ENCODE measurements at places on chromosomes 5 and 9.

DNA sequence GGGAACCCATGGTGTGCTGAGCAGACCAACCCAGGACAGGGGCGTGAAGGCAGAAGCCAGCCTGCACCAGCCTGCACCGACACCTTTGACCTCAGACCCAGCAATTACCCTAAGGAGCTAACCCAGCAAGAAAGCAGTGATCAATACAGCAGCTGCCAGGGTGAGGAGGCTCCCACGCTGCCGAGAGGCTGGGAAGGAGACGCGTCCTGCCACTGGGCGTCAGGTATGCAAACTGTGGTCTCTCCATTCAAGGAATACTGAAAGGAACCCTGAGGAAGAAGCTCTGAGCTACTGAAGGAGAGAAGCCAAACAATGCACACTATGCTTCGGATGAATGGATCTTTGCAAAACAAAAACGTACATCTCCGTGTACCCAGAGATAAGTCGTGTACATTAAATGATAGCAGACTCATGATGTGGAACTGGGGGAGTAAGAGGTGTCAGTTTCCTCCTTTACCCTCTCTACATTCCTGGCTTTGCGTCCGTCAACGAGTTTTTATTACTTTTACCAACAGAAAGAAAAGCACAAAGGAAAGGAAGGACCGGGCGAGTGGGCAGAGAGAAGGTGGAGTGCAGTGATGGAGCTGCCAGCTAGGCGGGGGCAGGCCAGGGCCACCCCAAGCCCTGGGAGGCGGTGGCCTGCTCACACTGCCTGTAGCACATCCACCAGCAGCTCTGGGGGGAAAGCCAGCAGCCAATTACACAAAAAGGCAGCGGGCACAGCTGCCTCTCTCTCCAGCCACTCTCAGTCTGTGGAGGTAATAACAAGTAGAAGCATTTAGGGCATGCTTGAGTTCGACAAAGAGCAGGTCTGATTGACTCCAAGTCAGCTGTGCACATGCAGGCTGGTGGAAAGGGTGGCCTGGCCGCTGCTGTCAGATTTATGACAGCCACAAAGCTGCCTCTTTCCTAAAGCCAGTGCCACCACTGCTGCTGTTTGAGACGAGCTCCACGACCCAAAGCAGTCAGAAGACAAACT, 29.3 kb downstream of the RASGEF1C start:
- no peak for DNase-seq

DNA sequence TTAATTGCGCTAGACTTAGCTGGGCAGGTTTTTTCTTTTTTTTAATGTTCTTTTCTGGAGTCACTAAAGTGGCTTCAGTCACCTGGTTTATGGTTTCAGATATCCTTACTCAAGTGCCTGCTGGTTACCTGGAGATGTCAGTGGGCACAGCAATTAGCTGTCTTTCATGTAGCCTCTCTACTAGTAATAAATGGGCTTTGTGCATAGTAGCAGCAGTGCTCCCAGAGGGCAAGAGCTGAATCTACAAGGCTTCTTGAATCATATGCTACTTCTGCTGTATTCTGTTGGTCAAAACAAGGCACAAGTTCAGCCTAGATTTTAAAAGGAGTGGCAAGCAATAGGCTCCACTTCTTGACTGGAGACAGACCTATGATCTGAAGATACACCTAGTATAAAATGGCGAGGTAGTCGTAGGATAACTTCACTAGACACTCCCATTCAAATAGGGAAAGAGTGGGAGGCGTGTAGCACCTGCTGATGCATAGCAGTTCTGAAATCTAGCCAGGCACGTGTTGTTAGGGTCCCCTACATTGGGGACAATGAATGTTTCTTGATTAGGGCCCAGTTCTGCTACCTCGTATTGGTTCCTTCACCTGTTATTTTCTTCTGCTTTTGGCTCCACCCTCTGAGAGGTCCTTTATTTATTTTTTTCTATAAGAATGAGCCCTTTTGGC, 7.0 kb downstream of the SCAMP1 start:
- no peak for DNase-seq

DNA sequence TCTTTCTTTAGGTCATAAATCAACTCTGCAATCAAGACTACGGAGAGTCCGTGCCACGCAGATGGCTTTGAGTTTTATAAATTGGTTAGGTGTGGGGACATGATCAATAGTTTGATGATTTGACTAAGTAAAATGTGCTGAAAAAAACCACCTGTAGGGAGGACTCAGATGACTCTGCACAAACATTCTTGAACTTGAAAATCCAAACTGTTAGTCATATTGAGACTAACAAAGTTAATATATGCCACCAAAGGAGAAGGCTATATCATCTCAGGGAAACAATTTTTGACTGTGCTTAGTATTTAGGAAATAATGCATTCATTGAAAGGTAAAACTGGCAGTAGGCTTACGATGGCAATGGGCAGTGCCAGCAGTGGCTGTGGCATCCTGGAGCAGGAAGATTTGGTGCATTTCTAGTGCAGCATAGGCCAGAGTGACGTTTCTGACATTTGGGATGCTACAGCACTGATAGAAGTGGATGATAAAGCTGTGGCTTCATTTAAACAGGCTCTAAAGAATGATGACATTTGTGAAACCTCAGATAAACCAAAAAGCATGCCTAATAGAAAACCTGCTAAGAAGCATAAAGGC, 291.1 kb downstream of the MLLT3 start:
- no peak for DNase-seq

DNA sequence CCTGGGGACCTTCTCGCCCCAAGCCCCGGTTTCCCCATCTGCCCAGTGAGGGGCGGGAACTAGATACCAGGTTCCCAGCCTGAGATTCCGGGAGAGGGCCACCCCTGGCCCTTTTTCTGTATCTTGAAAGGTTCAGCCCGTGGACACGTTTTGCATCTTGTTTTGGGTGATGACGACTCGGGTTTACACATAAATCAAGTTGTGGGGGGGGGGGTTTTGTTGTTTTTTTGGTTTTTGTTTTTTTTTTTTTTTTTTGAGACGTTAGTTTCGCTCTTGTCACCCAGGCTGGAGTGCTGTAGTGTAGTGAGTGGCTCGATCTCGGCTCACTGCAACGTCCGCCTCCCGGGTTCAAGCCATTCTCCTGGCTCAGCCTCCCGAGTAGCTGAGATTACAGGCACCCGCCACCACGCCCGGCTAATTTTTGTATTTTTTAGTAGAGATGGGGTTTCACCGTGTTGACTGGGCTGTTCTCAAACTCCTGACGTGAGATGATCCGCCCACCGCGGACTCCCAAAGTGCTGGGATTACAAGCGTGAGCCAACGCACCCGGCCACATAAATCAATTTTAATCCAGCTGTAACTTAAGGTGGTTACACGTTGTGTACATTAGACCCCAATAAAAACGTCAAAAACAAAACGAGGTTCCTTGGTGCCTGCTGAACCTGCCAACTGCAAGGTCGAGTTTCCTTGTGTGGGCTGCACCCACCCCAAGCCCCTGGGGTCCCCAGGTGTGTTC, 1.1 kb upstream of the BRD3 start:
- DNase-seq = no peak

DNA sequence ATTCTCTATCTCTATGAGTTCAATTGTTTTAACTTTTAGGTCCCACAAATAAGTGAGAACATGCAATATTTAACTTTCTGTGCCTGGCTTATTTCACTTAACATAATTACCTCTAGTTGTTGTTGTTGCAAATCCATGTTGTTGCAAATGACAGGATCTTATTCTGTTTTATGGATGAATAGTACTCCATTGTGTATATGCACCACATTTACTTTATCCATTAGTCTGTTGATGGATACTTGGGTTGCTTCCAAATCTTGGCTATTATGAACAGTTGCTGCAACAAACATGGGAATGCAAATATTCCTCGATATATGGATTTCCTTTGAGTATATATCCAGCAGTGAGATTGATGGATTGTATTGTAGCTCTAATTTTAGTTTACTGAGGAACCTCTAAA, 36.3 kb downstream of the MEGF9 start:
- no peak for DNase-seq

- DNase-seq = no peak
Observed at GRCh38 chr5:8462565-8462964, 593.6 kb downstream of the MTRR start.

DNA sequence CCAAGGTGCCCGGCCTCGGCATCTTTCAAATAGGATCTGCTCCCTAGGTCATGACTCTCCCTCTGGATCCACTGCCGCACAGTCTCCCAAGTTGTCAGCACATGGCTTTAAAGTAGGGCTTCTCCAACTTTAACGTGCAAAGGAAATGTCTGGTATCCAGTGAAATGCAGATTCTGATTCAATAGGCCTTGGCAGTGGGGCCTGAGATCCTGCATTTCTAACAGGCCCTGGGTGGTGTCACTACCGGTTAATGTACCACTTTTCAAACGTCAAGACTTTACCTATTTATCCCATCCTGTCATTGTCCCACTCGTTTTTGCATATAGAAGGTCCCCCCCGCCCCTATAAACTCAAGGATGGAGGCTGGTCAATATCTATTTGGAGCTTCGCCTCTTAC, 137.6 kb upstream of the ZNF618 start:
- no peak for DNase-seq

DNA sequence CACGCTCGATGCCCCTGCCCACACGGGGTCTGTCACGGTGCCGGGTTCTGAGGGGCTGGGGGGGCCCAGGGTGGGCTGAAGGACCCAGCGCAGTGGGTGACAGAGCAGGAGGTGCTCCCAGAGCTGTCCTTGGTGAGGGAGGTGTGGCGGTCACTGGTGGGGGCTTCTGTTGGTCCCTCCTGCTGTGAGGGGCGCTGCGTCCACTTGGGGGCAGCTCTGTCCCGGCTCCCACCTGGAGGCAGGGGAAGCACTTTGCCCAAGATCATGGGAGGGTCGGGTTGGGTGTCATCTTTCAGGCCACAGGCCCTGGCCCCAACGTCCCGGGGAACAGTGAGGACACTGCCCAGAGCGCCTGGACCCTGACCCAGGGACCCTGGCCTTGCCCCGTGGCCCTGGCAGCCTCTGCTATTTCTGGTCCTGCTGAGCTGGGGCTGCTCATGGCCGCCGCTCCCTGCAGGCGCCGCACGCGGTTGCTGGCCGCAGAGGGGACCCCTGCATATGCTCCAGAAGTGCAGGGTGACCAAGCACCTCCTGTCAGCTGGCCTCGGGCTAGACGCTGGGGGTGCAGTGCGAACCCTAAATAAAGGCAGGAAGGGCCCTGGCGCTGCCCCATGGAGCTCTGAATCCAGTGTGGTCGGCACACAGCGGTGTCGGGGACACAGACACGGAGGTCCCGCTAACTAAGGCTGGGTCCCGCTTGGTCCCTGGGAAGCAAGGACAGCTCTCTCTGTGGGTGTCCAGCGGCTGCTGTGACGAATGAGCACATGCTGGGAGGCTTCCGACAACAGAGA, 11.6 kb upstream of the RNU6ATAC start:
- no peak for DNase-seq

- no peak for DNase-seq
Observed at GRCh38 chr5:168156170-168156569, 135.3 kb upstream of the WWC1 start.

GRCh38 chr9:108053555-108054061, 564.0 kb upstream of the KLF4 start:
- no peak for DNase-seq

GRCh38 chr5:127031863-127032232, 1.5 kb upstream of the MARCHF3 start:
- DNase-seq = no peak

- no peak for DNase-seq
Observed at GRCh38 chr9:115849679-115850412, 303.7 kb upstream of the PAPPA start.

- no peak for DNase-seq
Observed at GRCh38 chr9:125990793-125991220, 243.6 kb downstream of the PBX3 start.

- no peak for DNase-seq
Observed at GRCh38 chr9:129312251-129313122, 134.4 kb upstream of the IER5L start.

DNA sequence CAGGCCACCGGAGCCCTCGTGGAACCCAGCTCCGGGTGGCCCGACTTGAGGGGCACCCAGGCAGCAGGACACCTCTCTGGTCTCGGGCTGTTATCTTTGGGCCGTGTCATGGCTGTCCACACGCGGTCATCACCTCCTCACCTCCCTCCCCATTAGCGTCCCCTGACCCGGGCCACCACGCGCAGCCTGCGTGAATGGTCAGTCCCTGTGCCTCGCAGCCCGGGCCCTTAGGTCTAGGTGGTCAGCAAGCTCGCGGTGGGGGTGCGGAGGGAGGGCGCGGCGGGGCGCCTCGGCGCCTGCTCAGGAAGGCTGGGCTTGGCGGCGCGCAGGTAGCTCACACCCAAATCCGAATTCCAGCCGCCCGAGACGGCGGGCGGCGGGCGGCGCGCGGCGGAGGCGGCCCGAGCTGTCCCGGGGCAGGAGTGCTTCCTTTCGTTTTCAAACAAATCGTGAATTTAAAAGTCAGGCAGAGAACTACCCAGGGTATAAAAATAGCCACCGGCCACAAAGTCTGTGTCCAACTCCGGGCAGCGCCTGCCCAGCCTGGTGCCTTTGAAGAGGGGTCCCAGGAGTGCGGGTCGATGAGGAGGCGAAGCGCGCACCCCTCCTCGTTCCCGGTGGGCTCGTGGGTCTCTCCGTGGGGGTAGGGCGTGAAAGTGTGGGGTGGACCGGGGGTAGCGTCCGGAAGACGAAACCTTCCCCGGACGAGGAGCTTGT, 1.0 kb upstream of the RXRA start:
- no peak for DNase-seq

DNA sequence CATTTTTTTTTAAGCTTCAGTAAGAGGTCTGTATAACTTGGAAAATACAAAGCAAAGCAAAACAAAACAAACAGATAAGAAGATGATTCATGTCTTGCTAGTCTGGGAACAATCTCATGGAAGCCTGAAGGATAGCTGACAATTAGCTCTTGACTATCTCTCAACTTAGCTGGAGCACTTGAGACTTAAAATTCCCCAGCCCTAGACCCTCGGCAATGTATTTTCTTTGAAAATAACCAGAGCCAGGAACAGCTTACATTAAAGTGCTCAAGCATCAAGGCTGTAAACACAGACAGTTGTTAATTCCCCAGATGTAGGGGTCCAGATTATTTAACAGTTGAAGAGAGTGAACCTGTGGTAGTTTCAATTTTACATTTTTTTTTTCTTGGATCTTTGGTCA, 82.9 kb downstream of the TMEM252 start:
- DNase-seq = no peak

GRCh38 chr5:44365345-44365744, 23.9 kb downstream of the FGF10 start:
- DNase-seq = no peak

- DNase-seq = no peak
Observed at GRCh38 chr5:156402387-156402921, 75.5 kb downstream of the SGCD start.

Data from D721Med (cell line).